Fibroblast of the aortic adventitia (primary cell): ENCODE measurements at places on chromosomes 6 and 20.

GRCh38 chr6:19032591-19033295 is 645.6 kb downstream of the RNF144B start:
- DNase-seq = no peak

GRCh38 chr20:7770046-7770445 is 170.2 kb downstream of the HAO1 start:
- no peak for DNase-seq

GRCh38 chr20:15627501-15627903 is 945.7 kb downstream of the KIF16B start:
- DNase-seq = no peak

DNA sequence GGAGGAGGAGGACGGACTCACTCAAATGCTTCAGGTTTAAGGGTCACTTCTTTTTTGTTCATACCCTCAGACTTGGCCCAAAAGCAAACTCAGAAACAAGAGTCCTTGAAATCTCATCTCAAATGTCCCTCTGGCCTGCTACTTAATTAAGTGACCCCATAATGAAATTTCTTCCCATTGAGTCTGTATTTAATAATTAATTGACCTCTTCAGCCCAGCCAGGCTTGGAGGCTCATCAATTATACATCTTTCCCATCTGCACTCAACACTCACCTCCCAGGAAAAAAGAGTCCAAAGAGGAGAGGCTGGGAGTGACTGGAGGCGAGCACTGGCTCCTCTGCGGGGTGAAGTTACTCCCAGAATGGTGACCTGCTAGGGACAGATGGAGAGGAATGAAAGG is 90.5 kb upstream of the EYA2 start:
- DNase-seq = no peak

DNA sequence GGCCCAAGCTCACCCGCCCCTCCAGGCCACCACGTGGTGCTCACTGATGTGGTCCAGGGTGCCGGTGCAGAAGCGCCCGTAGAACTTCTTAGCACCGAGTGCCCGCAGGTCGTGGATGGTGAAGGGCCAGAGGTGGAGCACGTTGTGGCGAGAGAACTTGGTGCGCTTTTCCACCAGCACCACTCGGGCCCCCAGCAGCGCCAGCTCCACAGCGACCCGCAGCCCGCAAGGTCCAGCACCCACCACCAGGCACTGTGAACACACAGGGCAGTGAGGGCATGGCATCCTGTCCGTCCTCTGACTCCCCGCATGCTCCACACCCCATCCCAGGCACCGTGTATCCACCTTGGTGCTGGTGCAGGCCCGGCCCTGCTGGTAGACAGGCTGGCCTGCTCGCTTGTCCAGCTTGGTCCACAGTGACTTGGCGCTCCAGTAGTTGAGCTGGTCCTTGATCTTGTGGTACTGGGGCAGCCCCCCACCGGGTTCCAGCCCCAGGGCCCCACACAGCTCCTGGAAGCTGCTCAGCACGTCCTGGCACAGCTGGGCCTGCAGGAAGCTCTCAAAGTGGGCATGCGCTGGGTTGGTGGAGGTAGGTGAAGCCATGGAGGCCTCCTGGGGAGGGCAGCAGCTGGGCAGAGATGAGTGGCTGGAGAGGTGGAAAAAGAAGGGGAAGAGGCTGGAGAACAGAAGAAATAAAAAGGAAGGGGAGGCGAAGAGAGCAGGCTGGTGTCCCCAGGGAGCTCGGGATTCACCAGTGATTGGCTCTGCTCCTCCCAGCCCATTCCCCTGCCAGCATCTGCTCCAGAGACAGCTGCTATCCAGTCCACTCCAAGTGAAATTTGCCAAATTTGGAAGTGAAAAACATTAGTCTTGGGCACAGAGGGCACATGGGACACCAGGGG is 1.7 kb downstream of the MICAL1 start:
- no peak for DNase-seq

- peak; percentile 77 for DNase-seq
Observed at GRCh38 chr6:160042788-160043301, 74.0 kb downstream of the IGF2R start.

- DNase-seq = no peak
Observed at GRCh38 chr6:36243562-36244212, 26.2 kb upstream of the PNPLA1 start.

DNA sequence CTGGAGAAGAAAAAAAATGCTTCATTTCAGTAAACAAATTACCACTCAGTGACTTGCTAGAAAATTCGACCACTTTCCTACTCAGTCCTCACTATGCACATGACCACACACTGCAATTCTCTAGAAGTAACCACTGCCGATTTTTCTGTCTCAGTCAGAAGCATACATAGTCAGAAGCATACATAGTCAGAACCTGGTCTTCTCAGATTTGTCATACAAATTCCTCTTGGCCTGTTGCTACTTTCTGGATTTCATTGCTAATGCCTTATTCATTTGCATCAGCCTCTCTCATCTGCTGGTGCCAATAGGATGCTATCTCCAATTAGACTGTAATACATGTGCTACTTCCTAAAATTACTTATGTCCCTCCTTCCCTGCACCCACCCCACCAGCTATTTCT is 10.2 kb upstream of the KIF16B start:
- DNase-seq = peak; percentile 2

DNA sequence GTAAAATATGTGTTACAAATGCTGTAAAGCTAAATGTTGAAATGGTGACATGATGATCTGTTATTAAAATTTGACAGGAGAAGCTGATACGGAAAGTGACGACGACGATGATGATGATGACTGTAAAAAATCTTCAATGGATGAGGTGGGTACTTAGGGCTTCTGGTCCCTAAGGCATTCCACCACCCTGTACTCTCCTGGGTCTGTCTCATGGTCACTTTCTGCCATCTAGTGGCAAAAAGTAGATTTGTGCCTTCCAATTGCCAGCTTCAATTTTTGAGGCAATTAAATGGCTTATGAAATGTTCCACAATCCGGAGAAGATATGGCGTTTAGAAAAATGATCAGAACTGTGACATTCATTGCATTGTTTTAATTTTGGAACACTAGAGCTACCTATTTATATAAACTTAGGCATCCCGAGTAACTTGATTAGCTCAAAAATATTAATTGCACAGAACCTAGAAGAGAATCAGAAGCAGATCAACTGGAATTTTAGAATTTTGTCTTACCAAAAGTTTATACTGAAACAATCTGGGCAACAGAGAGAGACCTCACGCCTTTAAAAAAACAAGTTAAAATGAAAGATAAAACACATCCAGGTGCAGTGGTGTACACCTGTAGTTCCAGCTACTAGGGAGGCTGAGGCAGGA is 346.5 kb upstream of the PLCB4 start:
- peak; percentile 86 for DNase-seq

DNA sequence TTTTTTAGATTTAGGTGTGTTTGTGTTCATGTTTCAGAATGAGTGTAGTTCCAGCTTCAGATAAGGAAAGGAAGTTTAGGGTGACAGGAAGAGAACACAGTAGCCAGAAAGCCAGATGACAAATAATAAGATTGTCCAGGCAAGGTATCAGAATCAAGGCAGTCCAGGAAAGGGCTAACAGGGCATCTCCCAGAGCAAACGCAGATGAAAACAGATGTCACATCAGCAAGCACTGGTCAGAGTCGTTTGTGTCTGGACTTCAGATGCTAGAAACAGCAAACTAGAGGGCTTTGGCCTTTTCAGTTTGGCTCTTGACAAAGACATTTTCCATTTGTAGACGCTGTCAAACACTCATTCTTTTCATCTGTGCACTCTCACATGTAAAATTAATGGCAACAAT is 65.5 kb downstream of the VIP start:
- DNase-seq = no peak

DNA sequence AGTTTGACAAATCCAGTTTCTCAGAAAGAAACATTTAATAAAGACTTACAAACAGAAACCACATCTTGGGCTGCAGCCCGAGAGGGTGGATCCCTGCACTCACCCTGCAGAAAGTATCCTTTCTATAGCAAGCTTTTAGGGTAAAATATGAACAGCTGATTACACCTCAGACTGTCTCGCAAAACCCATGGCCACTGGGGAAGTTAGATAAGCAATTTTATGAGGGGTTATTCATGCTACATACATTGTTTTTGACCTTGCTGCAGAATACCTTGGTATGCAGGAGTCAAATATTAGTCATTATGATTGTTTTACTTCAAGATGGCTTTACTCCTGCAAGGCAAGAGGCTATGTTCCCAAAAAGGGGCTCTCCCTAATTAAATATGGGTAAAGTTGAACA is 126.9 kb downstream of the OR2B2 start:
- no peak for DNase-seq

DNA sequence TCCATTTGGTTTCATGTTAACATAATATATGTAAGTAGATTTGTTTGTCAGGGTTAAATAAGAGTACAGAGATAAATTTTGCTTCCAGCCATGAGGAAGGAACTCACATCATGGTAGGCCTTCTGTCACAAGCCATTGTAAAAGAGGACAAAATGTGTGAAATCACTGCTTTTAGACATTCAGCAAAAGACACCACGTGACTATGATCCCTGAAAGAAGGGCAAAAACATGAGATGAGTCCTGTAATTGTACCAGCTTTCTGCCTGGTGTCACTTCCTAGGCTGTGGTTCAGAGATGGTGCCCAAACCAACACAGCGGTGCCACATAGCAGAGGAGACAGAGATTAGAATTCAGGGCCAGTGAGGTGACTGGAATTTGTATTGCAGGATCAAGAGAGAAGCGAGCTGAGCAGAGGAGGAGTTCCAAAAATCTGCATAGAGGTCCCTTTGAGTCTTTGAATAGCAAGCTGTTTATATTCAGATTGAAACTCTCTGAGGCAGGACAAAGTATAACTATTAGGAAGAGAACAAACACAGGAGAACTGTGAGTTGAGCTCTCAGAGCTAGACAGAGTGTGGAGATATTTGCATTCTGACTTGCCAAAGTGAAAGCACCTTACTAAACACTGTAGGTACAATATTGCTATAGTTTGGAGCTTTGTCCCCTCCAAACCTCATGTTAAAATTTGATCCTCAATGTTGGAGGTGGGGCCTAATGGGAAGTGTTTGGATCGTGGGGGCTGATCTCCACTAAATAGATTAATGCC is 52.6 kb upstream of the PDE7B start:
- DNase-seq = no peak
